ENCODE measurements at places on chromosomes 2 and 18. TPM values are rescaled to one million over a fixed set of nuclear protein-coding genes. Genes with fewer than 3 reads are reported as not detected.

GRCh38 chr2:67394734-67395133 is 2.4 kb upstream of the ETAA1 start:
- H3K4me3 ChIP-seq: no peak overlapping the region
- peak; percentile 67 for DNase-seq
- H3K27me3 ChIP-seq: no peaks in the 10 kb centered on the region
- peaks cover 46% of the 10 kb centered on the region for H3K4me1 ChIP-seq

DNA sequence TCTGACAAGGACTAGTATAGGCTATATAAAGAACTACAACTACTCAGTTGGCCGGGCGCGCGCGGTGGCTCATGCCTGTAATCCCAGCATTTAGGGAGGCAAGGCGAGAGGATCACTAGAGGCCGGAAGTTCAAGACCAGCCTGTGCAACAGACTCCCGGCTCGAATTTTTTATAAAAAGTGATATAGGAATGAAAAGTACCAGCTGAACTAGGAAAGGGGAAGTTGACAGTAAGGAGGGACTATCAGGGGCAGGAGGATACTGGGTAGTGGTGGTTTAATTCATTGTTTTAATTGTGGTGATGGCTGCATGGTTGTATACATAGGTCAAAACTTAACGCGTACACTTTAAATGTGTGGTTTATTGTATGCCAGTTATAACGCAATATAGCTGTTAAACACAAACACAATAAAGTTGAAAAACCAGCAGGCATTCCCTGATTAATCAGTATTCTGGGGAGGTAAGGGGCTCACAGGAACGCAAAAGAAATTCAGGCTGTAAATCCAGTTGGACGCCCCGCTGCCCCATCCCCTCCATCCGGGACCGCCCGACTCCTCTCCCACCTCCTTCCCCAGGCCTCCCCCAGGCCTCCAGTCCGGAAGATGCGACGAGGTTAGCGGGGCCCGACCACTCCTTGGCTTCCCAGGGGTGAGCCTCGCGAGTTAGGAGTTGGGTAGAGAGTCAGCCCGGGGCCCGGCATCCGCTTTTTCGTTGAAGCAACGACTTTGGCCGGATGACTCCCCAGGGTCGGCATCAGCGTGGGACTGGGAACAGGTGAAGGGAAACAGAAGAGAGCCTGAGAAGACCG is 746 bp upstream of the POLR1B start:
- peaks cover 14% of the 10 kb centered on the region for H3K4me1 ChIP-seq
- H3K27me3 ChIP-seq: no peaks in the 10 kb centered on the region
- no peaks in the 10 kb centered on the region for H3K36me3 ChIP-seq
- H3K4me3 ChIP-seq: peak overlapping the region; percentile 64
- peak overlapping the region; percentile 76 for H3K27ac ChIP-seq
- DNase-seq: no peak

DNA sequence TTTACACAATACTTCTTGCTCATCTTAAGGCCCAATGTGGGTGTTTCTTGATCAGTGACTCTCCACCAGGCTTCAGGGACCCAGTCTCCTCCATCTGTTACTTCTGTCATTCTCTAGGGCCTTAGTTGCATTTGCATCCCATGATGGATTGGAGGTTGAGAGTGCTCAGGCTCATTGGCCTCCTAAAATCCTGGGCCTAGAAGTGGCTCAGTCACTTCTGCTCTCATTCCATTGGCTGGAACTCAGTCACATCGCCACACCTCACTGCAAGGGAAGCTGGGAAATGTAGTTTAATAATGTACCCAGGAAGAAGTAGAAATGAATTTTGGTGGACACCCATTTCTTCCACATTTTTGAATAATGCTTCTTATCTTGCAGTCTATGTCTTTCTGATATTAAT is 223.5 kb downstream of the HRH4 start:
- peaks cover 2% of the 10 kb centered on the region for H3K27me3 ChIP-seq
- H3K27ac ChIP-seq: no peak overlapping the region
- no peak for DNase-seq
- H3K4me1 ChIP-seq: no peaks in the 10 kb centered on the region

DNA sequence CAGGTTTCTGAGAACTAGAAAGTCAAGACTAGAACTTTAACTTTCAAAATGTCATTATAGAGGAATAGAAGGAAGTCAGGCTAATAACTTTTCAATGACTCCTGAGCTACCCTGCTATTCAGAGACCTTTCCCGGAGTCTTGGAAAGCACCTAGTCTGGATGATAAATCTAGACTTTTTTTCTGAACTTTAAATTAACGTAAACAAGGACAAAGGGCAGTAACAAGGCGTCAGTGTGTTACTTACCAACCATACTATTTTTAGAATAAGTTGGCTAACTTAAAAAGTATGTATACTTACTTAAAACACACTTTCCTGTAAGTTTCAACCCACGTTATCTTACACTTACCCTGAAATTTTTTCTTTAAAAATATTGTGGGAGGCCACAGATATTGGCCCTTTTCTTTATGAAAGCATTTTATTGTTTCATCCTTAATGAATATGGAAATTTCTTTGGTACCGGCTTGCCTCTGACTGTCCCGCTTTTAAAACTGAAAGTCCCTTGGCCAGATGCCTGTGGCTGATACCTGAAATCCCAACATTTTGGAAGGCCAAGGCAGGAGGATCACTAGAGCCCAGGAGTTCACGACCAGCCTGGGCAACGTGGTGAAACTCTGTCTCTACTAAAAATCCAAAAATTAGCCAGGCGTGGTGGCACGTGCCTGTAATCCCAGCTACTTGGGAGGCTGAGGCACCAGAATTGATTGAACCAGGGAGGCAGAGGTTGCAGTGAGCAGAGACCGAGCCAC is 9.7 kb downstream of the PMAIP1 start:
- H3K27me3 ChIP-seq: peaks cover 8% of the 10 kb centered on the region
- no peak overlapping the region for H3K27ac ChIP-seq
- DNase-seq: peak; percentile 66
- H3K4me1 ChIP-seq: peaks cover 13% of the 10 kb centered on the region
- no peaks in the 10 kb centered on the region for H3K36me3 ChIP-seq

- H3K36me3 ChIP-seq: no peaks in the 10 kb centered on the region
- no peak for DNase-seq
- peak overlapping the region; percentile 99 for H3K4me3 ChIP-seq
- H3K27ac ChIP-seq: peak overlapping the region; percentile 94
- peaks cover 34% of the 10 kb centered on the region for H3K4me1 ChIP-seq
These were observed 458 bp downstream of the HYCC2 start for GRCh38 chr2:201070948-201071478.

DNA sequence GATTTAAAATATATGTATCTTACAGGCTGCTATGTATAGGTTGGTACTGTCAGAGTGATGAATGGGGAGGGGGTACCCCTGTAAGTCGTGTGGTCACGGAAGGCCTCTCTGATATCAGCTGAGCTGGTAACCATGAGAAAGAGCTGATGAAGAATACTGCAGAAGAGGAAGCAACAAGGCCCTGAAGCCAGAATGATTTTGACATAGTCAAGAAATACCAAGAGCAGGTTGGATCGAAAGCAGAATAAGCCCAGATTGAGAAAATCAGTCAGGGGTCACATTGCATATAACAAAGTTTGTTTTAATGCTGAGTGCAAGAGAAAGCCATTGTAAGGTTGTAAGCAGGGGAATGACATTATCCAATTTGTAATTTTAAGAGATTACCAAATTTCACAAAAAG is 57.3 kb downstream of the UNC50 start:
- no peak for DNase-seq
- peaks cover 5% of the 10 kb centered on the region for H3K4me1 ChIP-seq
- H3K36me3 ChIP-seq: peaks cover 2% of the 10 kb centered on the region
- no peaks in the 10 kb centered on the region for H3K27me3 ChIP-seq
- H3K27ac ChIP-seq: no peak overlapping the region

GRCh38 chr18:32769071-32769585 is 3.7 kb downstream of the KLHL14 start:
- no peak overlapping the region for H3K4me3 ChIP-seq
- peaks cover 40% of the 10 kb centered on the region for H3K27me3 ChIP-seq
- no peak for DNase-seq

- no peak overlapping the region for H3K4me3 ChIP-seq
- H3K27me3 ChIP-seq: no peaks in the 10 kb centered on the region
- no peak overlapping the region for H3K27ac ChIP-seq
- H3K36me3 ChIP-seq: no peaks in the 10 kb centered on the region
These were observed 45.1 kb downstream of the SLC9A2 start for GRCh38 chr2:102664471-102664909.

GRCh38 chr18:60662491-60662890 is 289.9 kb upstream of the MC4R start:
- no peak for DNase-seq
- no peak overlapping the region for H3K4me3 ChIP-seq
- no peaks in the 10 kb centered on the region for H3K36me3 ChIP-seq
- no peak overlapping the region for H3K27ac ChIP-seq

DNA sequence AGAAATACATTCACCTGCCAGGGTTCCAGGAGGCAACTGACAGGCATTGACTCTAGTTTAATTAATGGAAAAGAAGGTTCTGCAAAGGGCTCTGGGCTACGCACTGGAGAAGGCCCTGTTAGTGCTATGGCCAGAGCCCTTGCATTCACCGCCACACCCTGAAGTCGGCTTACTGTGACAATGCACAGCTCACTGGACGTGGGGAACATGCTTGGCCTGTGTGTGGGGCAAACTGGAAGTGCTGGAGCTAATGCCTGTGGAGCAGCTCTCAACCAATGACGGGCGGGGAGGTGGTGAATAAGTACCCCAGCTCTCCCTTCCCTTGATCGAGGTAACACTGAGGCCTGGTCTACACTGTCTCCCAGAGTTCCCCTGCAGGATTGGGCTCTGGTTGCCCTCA is 209.8 kb downstream of the HAUS1 start:
- no peak overlapping the region for H3K4me3 ChIP-seq
- DNase-seq: no peak
- H3K36me3 ChIP-seq: no peaks in the 10 kb centered on the region
- peaks cover 1% of the 10 kb centered on the region for H3K27me3 ChIP-seq
- no peak overlapping the region for H3K27ac ChIP-seq

DNA sequence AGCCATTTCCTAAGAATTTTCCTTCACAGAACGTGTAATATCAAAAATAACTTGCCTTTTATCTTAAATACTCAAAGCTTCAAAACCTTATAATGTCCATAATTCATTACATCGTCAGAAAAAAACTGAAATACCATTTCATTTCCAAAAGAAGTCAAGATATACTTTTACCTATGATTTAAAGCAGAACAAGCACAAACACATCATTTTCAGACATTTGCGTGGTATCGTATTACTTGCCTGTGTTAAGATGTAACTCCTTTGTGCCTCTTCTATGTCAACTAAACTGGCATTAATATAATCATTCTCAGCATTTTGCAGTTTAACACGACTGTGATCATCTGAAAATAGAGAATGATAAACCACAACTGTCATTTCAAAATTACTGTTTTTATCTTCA is 47.5 kb downstream of the PTPN2 start:
- no peaks in the 10 kb centered on the region for H3K27me3 ChIP-seq
- no peak for DNase-seq
- peaks cover 3% of the 10 kb centered on the region for H3K36me3 ChIP-seq
- no peaks in the 10 kb centered on the region for H3K4me1 ChIP-seq

PAX3 gene
- not detected for total RNA-seq

CIDEA gene
- total RNA-seq: 1.8 TPM

GLI2 gene
- total RNA-seq: 0.51 TPM

CYS1 gene
- 0.25 TPM for total RNA-seq

PARD3B gene
- 30.9 TPM for total RNA-seq

MOCOS gene
- 0.85 TPM for total RNA-seq

PLEK gene
- 0.11 TPM for total RNA-seq
